ENCODE measurements at places on chromosomes 7 and 10.
A peak's percentile ranks its signal among the peaks of the same experiment; 100 is the strongest.

DNA sequence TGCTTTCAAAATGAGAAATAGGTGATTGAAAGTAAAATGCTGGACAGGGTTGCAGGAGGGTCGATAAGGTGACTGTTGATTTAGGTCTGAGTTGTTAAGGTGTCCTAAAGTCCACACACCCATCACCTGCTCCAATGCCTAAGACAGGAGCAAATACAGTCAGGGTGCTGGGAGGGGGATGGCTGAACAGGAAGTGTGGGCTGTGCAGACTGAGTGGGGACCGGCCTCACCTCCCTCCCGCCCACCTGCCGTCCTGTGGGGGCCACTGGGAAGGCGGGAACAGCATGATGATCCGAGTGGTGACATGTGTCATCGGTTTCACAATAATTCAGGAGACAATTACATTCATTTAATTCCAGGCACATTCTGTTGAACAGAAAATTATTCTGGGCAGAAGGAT is 260.8 kb downstream of the DNAJB6 start:
- no peak for DNase-seq
- peak overlapping the region; percentile 61 for H3K4me3 ChIP-seq
- peak overlapping the region; percentile 50 for H3K27ac ChIP-seq
- peaks cover 17% of the 10 kb centered on the region for H3K4me1 ChIP-seq
- peaks cover 14% of the 10 kb centered on the region for H3K36me3 ChIP-seq

GRCh38 chr7:28517206-28517605 is 104.9 kb downstream of the CREB5 start:
- peaks cover 12% of the 10 kb centered on the region for H3K4me1 ChIP-seq
- no peaks in the 10 kb centered on the region for H3K27me3 ChIP-seq
- no peak overlapping the region for H3K27ac ChIP-seq

- H3K4me1 ChIP-seq = no peaks in the 10 kb centered on the region
- DNase-seq = no peak
- peaks cover 8% of the 10 kb centered on the region for H3K36me3 ChIP-seq
- H3K27me3 ChIP-seq = no peaks in the 10 kb centered on the region
- no peak overlapping the region for H3K4me3 ChIP-seq
Observed at GRCh38 chr7:58086871-58087535, 637.0 kb downstream of the ZNF716 start.

DNA sequence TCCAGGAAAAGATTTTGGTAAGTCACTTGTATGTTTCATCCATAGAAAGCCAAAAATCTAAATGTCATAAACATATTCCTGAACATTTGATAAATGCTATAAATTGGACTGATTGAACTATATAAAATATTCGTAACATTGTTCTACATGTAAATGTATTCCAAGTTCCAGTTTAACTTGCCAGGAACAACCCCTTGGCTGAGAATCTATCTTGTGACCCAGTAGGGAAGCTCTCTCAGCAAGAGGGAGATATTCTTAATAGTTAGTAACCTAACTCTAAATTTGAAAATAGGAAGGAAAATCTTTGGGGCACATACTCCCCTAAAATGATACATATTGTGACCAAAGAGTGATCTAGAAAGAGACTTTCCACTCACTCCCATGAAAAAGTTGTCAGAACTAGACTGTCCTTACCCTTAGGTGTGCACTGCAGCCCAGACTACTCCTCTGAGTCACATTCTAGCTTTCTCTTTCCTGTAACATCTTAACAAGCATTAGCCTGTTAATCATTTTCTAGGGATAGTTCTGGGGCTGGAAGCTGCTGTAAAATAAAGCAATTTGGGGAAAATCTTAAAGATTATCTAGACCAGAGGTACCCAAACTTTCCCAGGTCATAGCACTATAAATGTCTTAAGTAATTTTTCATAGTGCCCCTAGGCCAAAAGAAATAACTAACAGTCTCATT is 73.7 kb upstream of the SKAP2 start:
- H3K4me3 ChIP-seq = no peak overlapping the region
- no peak overlapping the region for H3K27ac ChIP-seq
- H3K27me3 ChIP-seq = peaks cover 5% of the 10 kb centered on the region
- no peaks in the 10 kb centered on the region for H3K36me3 ChIP-seq
- H3K4me1 ChIP-seq = no peaks in the 10 kb centered on the region

DNA sequence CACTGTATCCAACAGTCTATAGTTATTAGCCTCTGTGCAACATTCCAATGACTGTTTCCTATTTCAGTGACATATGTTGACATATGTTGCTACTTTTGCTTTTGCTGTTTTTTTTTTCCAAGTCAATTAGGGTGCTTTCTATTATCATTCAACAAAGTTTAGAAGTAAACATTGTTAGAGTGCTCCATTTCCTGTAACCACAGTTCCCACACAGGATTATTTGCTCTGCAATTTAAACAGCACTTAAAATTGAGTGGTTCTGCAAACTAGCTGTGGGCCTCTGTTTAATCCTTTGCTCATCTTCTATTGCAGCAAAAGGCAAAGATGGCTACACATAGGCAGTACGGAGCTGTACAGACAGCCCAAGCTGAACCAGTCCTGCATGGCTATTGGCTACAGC is 46.5 kb upstream of the PTN start:
- peaks cover 17% of the 10 kb centered on the region for H3K4me1 ChIP-seq
- no peaks in the 10 kb centered on the region for H3K27me3 ChIP-seq
- no peak for DNase-seq
- peaks cover 12% of the 10 kb centered on the region for H3K36me3 ChIP-seq
- no peak overlapping the region for H3K27ac ChIP-seq

- no peaks in the 10 kb centered on the region for H3K27me3 ChIP-seq
- H3K4me1 ChIP-seq = no peaks in the 10 kb centered on the region
- DNase-seq = no peak
- no peak overlapping the region for H3K4me3 ChIP-seq
Observed at GRCh38 chr10:60086862-60087261, 180.5 kb upstream of the CCDC6 start.

GRCh38 chr10:85026878-85027467 is 698.6 kb downstream of the CCSER2 start:
- DNase-seq = no peak
- H3K36me3 ChIP-seq = peaks cover 18% of the 10 kb centered on the region
- H3K27me3 ChIP-seq = peaks cover 2% of the 10 kb centered on the region
- H3K4me1 ChIP-seq = no peaks in the 10 kb centered on the region
- no peak overlapping the region for H3K4me3 ChIP-seq

DNA sequence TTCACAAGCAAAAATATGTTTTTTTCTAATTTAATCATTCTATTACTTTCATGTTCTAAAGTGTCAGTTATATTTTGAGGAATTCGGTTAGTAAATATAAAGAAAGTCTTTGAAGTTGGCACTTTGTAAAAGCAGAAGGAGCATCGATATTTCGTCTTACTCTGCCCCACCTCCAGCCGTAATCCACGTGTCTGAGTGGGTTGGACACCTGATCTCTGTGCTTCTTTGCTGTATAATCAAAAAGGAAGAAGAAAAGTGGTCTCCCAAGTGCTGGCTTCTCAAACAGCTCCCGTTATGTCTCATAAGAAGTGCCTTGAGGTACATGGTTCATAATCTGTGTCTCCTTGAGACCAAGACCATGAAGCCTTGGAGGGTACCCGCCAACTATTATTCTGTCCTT is 19.8 kb downstream of the PRKAR2B start:
- H3K4me1 ChIP-seq = peaks cover 9% of the 10 kb centered on the region
- H3K4me3 ChIP-seq = no peak overlapping the region
- no peaks in the 10 kb centered on the region for H3K36me3 ChIP-seq
- no peak overlapping the region for H3K27ac ChIP-seq
- no peak for DNase-seq

DNA sequence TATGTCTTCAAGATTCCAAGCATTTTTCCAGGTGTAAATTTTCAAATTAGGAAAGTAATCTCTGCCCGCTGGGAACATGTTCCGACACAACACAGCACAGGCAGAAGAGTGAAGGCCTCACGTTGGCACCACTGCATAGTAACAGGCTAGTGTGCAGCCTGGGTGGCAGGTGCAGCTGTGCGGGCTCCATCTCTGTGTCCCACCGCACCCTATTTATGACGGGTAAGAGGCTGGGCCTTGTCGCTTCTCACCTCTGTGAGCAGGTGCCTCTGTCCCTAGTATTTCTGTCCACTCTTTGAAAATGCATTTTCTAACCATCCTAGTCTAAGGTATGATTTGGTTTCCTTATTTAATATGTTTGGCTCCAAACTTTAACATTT is 24.1 kb downstream of the VIPR2 start:
- no peaks in the 10 kb centered on the region for H3K4me1 ChIP-seq
- H3K36me3 ChIP-seq = no peaks in the 10 kb centered on the region
- no peak overlapping the region for H3K27ac ChIP-seq
- no peak for DNase-seq
- peaks cover 32% of the 10 kb centered on the region for H3K27me3 ChIP-seq

GRCh38 chr7:99918959-99919813 is at the start of gene TRIM4:
TSS of gene TRIM4 (minus strand) at chr7:99919530. CDS start at chr7:99919401, 129 bp downstream.
- H3K4me1 ChIP-seq = peaks cover 12% of the 10 kb centered on the region
- H3K27ac ChIP-seq = peak within 1 kb of the TSS; percentile 59
- H3K36me3 ChIP-seq = peaks cover 18% of the 10 kb centered on the region
- DNase-seq = peak; percentile 36
- H3K27me3 ChIP-seq = peaks cover 17% of the 10 kb centered on the region

- peak overlapping the region; percentile 71 for H3K4me3 ChIP-seq
- H3K4me1 ChIP-seq = peaks cover 43% of the 10 kb centered on the region
- H3K27ac ChIP-seq = peak overlapping the region; percentile 86
- H3K27me3 ChIP-seq = no peaks in the 10 kb centered on the region
- DNase-seq = no peak
Observed at GRCh38 chr10:21146436-21146789, 249.3 kb upstream of the NEBL start.

- H3K4me1 ChIP-seq = peaks cover 37% of the 10 kb centered on the region
- H3K36me3 ChIP-seq = peaks cover 3% of the 10 kb centered on the region
- H3K27ac ChIP-seq = no peak overlapping the region
- DNase-seq = no peak
- H3K4me3 ChIP-seq = no peak overlapping the region
Observed at GRCh38 chr7:50656141-50656895, 91.1 kb upstream of the DDC start.

DNA sequence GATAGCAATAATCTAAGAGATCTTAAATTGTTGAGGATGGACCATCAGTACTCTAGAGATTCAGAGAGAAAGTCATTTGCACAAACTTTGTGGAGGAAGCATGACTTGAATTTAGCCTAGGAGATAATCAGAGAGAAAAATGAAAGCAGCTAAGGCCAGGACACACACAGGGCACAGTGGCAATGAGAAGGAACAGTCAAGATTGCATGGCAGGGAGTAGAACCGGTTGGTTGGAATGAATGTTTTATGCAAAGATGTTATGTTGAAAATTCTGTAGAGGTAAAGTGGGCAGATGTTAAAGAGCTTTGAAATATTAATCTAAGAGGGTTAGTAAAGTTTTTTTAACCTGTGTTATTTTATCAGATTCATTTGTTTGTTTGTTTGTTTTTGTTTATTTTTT is 521.8 kb downstream of the GATA3 start:
- no peak for DNase-seq
- H3K4me1 ChIP-seq = no peaks in the 10 kb centered on the region
- H3K4me3 ChIP-seq = no peak overlapping the region
- H3K27me3 ChIP-seq = peaks cover 43% of the 10 kb centered on the region

- H3K4me3 ChIP-seq = no peak overlapping the region
- peak overlapping the region; percentile 44 for H3K27ac ChIP-seq
- DNase-seq = no peak
- no peaks in the 10 kb centered on the region for H3K36me3 ChIP-seq
- H3K27me3 ChIP-seq = peaks cover 13% of the 10 kb centered on the region
Observed at GRCh38 chr10:22464966-22465629, 119.8 kb downstream of the SPAG6 start.

DNA sequence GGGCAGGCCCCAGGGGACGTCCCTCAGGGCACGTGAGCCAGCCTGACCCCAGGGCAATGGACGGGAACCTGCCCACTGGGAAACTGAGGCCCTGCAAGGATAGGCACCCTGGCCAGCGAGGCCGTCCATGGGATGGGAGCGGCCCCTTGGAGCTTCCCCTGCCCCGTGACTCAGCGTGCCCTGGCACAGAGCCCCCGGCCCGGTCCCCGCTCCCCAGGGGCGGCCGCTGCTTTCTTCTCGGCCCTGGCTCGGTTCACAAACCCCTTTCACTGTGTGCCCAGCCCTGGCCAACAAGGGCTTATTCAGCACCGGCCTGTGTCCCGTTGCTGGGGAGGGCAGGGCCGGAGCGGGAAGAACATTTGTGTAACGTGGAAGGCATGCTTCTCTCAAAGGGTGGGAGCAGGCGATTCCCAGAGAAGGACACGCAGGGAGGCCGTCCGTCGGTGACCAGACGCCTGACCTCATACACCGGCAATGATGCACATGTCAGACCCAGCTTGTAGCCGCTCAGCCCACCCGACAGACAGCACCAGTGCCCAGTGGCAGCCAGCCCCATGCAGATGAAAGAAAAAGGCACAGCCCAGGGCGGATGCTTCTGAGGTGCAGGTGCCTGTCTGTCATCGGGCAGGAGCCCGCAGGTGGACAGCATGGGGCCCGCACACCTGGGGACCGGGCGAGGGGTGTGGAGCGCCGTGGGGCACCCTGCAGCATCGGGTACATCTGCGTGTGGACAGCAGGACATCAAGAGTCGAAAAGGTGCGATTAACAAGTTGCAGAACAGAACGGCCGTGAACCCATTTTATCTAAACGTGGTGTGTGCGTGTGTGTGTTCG is 94.5 kb downstream of the PDGFA start:
- no peak for DNase-seq
- no peaks in the 10 kb centered on the region for H3K27me3 ChIP-seq
- H3K27ac ChIP-seq = no peak overlapping the region
- H3K4me3 ChIP-seq = no peak overlapping the region
- H3K4me1 ChIP-seq = no peaks in the 10 kb centered on the region

DNA sequence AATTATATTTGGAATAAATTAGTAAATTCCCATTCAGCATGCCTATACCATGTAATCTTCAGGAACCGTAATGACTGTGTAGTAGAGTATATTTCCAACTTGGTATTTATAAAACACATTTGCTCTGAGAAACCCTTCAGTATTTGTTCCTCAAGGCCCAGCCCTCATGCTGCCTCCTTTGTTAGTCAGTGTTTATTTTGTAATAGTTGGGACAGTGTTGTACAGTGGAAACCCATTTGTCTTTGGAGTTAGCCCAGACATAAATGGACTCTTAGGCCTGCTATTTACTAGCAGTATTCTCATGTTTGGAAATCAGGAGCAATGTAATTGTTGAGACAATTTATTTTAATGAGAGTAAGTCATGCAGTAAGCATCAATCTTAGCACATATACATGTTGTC is 686.9 kb downstream of the AUTS2 start:
- H3K4me3 ChIP-seq = no peak overlapping the region
- H3K4me1 ChIP-seq = no peaks in the 10 kb centered on the region
- H3K27me3 ChIP-seq = no peaks in the 10 kb centered on the region
- no peak overlapping the region for H3K27ac ChIP-seq
- no peak for DNase-seq
- H3K36me3 ChIP-seq = no peaks in the 10 kb centered on the region

DNA sequence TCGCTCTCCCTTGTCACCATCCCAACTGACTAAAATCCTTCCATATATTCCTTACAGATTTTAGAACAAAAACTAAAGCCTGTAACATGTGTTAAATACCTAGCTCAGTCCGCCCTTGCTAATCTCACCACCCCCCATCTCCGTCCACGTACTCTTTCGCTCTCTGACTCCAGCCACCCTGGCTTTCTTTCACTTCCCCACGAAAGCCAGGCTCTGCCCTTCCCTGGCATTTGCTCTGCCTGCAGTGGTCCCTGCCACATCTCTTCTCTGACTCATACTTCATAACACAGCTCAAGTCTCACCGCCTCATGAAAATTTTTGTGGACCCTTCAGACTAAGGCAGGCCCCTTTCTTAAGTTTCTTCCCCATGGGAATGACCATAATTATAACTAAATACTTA is 11.7 kb upstream of the GPAM start:
- no peak for DNase-seq
- H3K4me1 ChIP-seq = no peaks in the 10 kb centered on the region
- no peaks in the 10 kb centered on the region for H3K27me3 ChIP-seq
- no peak overlapping the region for H3K4me3 ChIP-seq
- H3K27ac ChIP-seq = peak overlapping the region; percentile 39

GRCh38 chr7:20323595-20323994 is 7.1 kb upstream of the ITGB8 start:
- H3K36me3 ChIP-seq = no peaks in the 10 kb centered on the region
- H3K4me1 ChIP-seq = peaks cover 13% of the 10 kb centered on the region
- H3K27me3 ChIP-seq = no peaks in the 10 kb centered on the region
- H3K4me3 ChIP-seq = no peak overlapping the region
